CD4-positive, alpha-beta T cell treated with Interleukin-6 at 100 ng/mL for 8 hours (primary cell): ENCODE measurements at places on chromosomes 2 and 18.

GRCh38 chr2:38279201-38279600 lies 97.9 kb downstream of the ATL2 start:
- no peak for DNase-seq

- DNase-seq: no peak
Observed at GRCh38 chr2:200777275-200777674, 34.4 kb upstream of the BZW1 start.

DNA sequence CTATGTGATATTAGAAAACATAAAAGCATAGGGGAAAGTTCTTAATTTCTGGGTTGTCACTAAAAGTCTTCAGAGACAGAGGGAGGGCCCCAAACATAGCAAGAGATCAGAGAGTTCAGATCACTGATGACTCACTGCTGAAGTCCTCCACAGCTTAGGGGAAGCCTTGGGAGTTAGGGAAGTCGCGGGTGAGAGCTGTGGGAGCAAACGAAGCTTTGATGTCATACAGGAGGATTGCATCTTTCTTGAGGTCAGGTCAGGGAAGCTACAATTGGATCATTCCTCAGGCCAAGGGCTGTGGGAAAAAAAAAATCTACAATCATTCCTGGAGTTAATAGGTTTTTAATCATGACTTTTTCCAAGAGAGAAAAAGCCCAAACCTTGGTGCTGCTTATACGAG lies 96.2 kb downstream of the COPS8 start:
- DNase-seq: no peak

- no peak for DNase-seq
Observed at GRCh38 chr2:202185156-202185555, 53.2 kb downstream of the SUMO1 start.

- peak; percentile 7 for DNase-seq
Observed at GRCh38 chr2:224369028-224369632, 32.8 kb downstream of the FAM124B start.

DNA sequence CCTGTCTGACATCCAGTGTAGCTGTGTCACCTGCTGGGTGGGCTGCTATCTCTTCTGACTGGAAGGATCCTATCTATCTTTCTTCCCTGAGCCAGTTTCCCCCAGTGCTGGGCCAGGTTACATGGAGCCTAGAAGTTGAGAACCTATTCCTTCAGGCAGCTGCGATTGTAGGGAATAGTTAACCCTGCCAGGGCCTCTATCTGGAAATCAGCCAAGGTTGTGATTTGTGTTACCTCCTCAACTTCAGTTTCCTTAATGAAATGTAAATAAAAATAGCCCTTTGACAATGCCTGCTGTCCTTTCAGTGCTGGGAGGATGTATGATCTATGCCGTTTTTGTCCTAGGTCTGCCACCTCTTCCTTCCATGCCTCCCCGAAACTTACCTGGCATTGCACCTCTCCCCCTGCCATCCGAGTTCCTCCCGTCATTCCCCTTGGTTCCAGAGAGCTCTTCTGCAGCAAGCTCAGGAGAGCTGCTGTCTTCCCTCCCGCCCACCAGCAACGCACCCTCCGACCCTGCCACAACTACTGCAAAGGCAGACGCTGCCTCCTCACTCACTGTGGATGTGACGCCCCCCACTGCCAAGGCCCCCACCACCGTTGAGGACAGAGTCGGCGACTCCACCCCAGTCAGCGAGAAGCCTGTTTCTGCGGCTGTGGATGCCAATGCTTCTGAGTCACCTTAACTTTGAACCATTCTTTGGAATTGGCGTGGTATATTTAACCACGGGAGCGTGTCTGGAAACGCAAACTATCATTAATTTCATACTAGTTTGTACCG lies 36.6 kb downstream of the GORASP2 start:
- no peak for DNase-seq

DNA sequence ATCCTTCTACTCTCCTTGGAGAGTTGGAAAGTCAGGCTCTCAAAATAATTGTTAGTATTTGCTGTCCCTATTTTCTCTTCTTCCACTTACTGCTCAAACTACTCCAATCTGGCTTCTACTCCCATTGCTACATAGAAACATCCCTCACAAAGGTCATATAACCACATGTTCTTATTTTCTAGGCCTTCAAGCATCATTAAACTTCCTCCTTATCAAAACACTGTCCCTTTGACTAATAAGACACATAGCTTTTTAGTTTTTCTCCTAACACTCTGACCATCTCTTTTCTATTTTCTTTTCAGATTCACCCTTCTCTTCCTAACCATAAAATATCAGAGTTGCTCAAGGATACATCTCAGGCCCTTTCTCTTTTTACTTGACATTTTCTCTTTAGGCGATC lies 148.3 kb downstream of the MBD2 start:
- no peak for DNase-seq

GRCh38 chr2:214232271-214232670 lies 178.6 kb upstream of the VWC2L start:
- no peak for DNase-seq

DNA sequence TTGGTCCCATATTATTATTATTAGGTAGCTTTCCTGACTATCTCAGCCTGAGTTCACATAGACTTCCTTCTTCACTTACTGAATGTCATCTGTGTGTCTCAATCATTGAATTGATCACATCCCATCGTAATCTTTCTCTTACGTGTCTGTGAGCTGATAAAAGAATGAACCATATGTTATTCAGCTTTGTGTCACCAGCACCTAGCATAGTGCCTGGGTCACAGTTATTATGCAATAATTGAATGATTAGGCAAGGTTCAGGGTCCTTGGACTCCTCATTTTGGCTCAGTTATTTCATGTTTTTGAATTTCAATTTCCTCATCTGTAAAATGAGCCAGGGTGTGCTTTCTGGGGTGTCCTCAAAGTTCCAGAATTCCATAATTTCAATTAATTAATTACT lies 107.2 kb downstream of the ZEB2 start:
- DNase-seq: no peak

DNA sequence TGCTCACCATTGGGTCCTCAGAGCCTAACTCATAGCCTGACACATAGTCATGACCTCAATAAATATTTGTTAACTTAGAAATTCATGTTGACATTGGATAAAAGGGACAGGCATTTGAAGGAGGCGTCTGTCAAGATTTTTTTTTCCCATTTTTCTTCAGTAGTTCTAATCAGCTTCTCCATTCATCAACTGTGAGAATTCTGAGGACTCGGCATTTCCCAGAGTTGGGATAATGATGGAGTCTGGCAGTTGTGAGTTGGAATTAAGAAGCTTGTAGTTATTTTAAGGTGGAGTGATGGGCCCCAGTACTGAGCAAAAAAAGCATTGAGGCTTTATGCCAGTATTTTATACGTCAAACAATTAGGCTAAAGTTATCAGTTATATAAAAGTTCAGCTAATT lies 4.6 kb downstream of the SPATS2L start:
- no peak for DNase-seq

DNA sequence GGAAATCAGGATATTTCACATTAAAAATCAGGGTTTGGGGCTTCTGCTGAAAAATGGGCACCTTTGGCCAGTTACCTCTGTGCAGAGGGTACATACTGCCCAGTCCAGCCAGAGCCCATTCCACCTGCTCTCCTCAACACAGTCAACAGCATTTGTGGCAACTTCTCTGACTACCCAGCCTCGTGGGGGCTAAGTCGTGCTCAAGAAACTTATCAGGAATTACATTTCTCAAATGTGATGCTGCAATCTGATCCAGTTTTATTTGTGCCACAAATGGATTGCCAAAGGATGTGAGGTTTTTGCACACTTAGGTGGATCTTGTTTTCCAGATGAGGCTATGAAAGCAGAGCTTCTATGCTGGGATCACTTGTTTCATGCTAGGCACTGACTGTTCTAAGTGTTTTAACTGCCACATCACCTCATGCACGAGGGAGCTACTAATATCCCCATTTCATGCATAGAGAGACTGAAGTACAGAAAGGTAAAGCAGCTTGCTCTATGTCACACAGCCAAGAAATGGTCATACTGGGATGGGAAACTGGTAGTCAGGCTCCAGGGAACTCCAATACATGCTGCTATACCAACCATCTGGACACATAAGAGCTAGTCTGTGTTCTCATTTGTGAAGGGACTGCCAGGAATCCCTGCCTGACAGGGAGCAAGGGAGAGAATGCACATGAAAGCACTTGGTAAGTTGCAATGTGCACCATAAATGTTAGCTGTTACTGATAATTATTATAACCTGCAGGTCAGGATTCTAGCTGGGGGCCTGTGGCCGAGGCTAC lies 89.0 kb upstream of the HK2 start:
- DNase-seq: no peak

- DNase-seq: no peak
Observed at GRCh38 chr2:140604788-140605187, 1526.0 kb downstream of the LRP1B start.

DNA sequence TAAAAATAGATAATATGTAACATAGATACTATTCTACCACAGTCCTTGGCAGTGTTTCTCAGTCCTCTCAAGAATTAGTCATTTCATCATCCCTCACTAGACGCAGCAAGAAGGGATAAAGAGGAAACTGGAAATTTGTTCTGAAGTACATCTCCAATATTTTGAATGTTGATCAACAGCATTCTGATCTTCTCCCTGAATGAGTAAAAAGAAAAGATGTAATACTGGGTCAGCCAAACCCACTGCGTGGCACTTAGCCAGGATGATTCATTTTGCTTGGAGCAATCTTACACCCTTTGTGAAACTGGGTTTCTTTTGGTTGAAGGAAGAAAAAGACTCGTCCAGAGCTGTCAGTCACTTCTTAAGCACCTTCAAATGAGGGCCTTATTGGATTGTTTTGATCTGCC lies 54.1 kb downstream of the TAF1B start:
- no peak for DNase-seq

- DNase-seq: no peak
Observed at GRCh38 chr2:62713837-62714236, 8.3 kb downstream of the EHBP1 start.

- DNase-seq: no peak
Observed at GRCh38 chr2:217662984-217663602, 339.7 kb downstream of the TNS1 start.

DNA sequence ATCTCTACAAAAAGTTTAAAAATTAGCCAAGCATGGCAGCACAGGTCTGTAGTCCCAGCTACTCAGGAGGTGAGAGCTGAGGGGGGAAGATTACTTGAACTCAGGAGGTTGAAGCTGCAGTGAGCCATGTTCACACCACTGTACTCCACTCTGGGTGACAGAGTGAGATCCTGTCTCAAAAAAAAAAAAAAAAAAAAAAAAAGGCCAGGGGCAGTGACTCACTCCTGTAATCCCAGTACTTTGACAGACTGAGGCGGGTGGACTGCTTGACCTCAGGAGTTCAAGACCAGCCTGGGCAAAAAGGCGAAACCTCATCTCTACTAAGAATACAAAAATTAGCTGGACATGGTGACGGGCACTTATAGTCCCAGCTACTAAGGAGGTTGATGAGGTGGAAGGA lies 37.0 kb downstream of the PUM2 start:
- no peak for DNase-seq

GRCh38 chr2:32952761-32953476 lies 6.2 kb downstream of the LTBP1 start:
- no peak for DNase-seq

DNA sequence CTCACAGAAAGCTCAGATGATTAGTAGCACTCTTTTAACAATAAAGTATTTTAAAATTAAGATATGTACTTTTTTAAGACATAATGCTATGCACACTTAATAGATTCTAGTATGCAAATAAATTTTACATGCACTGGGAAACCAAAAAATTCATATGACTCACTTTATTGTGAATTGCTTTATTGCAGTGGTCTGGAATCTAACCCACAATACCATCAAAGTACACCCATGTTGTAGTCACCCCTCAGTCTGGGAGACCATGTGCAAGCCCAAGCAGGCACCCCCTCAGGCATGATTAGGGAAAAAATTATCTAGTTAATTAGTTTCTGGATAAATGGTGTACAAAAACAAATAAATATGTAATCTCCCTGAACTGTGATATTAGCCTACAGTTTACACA lies 649.0 kb upstream of the HS6ST1 start:
- DNase-seq: no peak

- DNase-seq: no peak
Observed at GRCh38 chr2:101124643-101125366, 26.4 kb downstream of the TBC1D8 start.

DNA sequence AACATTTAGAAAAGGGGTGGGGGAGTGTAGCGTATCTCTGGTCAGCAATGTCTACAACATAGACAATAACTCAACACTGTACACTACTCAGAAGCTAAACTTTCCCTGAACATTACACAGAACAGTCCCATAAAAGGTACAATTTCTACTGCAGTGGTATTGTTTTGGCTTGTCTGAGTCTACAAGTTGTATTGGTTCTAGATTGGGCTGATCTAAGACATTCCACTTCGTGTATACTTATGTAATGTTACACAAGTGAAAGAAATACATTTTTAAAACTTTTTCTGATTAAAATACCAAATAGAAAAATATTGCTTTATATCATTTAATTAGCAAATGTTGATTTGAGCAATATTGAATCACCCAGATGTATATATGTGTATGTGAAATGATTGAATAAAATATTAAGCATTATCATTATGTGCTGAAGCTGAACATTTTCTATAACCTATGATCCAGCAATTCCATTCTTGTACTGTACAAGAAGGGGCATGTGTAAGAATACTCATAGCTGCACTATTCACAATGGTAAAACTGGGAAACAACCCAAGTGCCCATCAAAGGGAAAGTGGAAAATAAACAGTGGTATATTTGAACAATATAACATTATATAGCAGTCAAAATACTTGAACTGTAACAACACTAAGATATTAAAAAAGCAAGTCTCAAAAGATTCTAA lies 52.4 kb downstream of the VSNL1 start:
- DNase-seq: no peak

- DNase-seq: no peak
Observed at GRCh38 chr18:68780802-68781635, 16.9 kb upstream of the CCDC102B start.

- no peak for DNase-seq
Observed at GRCh38 chr18:2894841-2895370, 48.1 kb downstream of the EMILIN2 start.

DNA sequence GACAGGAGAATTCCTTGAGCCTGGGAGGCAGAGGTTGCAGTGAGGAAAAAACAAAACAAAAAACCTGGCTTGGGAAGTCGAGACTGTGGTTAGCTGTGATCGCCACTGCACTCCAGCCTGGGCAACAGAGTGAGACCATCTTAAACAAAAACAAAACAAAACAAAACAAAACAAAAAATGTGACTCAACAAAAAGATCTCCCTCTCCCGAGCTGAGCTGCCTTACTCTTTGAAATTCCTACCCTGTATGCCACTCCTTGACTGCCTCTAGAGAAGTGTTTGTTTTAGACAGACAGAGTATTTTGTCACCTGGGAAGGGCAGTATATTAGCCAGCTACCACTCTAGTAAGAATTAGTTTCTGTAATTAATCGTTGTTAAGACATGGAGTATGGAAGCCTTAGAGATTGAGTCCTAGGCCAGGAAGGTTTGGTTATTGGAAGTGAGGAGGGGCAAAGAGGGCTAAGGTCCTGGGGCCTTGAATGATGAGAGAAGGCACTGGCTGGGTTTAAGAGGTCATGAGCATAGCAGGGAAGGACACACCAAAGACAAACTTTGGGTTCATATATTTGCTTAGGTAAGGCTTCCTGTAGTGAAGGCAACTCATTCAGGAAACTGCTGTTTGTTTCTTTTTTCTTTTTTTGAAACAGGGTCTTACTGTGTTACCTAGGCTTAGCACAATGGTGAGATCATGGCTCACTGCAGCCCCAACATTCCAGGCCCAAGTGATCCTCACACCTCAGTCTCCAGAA lies 56.0 kb downstream of the HAUS1 start:
- DNase-seq: no peak

- DNase-seq: no peak
Observed at GRCh38 chr2:119723186-119723585, 36.5 kb upstream of the PTPN4 start.
